ENCODE measurements at places on chromosomes 13 and 19.

- DNase-seq = no peak
Measured at GRCh38 chr13:20580257-20580656, 13.3 kb downstream of the IFT88 start.

- no peak for DNase-seq
Measured at GRCh38 chr13:41563984-41564365, 106.6 kb downstream of the RGCC start.

GRCh38 chr13:87814403-87814802 lies 143.2 kb downstream of the SLITRK5 start:
- DNase-seq = no peak

DNA sequence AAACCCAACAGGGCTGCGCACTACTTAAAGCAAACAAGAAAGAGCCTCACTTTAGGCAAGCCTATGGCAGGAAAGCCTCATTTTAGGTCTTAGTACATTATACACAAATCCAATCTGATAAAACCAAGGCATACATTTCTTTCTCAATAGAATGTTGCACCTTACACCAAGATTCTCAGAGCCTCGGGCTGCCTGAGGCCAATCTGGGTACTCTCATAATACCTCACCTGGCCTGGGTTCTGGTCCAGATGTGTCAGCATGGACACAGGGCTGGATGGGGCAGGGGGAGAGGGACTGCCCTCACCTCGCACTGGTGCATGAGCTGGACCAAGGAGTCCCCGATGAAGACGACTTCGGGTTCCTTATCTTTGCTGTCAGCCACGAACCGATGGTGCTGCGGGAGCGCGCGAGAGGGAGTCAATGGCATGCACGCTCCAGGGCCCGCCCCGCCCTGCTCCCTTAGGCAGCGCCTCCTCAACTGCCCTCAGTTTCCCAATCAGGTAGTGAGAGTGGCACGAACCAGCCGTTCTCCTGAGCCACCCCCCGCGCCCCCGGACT lies at the start of gene PRR19:
TSS of gene PRR19 (plus strand) at position 487 of the 558 bp plus-strand sequence. CDS start 7,453 bp downstream, outside the sequence.
- DNase-seq = no peak

- no peak for DNase-seq
Measured at GRCh38 chr13:113083402-113084061, 22.1 kb upstream of the F7 start.

DNA sequence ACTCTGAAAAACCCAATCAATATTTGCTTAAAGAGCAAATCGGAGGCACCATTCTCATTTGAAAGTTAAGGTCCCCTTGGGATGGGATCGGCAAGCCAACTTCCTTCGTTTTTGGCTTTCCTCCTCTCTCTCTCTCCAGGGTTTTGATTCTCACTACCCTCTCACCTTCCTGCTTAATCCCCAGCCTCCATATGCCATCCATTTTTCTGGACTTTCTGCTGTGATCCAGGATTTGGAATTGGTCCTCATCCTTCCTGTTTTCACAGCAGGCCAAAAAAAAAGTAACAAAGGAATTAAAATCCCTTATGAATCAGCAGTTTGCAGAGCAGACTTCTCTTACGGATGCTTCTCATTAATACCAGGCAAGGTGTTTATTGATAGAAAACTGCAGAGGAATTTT lies 283.1 kb upstream of the TMTC4 start:
- no peak for DNase-seq

DNA sequence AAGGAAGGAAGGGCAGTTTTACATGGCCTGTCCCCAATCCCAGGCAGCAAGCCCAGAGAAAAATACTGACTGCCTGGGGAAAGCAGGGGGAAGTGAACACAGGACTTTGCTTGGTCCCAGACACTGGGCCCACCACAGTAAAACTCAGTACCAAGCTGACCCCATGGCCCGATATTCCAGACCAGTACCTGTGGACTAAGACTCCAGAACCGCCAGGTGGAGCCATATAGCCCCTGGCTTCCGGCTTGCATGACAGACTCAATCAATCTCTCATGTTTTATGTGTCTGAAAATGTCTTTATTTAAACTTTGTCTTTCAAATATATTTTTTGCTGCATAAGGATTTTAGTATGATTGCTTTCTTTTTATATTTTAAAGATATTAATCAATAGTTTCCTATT lies 767.9 kb upstream of the SLITRK6 start:
- DNase-seq = no peak

- no peak for DNase-seq
Measured at GRCh38 chr13:110319774-110320509, 12.9 kb downstream of the COL4A2 start.

- DNase-seq = no peak
Measured at GRCh38 chr19:32165141-32165540, 180.3 kb upstream of the ZNF507 start.

DNA sequence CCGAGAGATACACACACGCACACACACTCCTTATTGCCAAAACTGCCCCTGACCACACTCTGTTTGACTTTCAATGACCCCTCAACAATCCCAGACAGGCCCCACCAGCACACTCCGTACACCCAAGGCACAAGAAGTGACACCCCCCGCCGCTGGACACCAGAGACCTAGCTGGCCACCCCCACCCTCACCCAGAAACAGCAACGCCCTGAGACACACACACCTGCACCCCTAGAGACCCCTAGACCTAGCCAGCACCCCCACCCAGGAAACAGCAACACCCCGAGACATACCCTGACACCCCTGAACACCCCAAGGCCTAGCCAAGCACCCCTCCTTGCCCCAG lies 1.1 kb upstream of the PTGER1 start:
- DNase-seq = no peak

- DNase-seq = no peak
Measured at GRCh38 chr19:2167896-2168618, 4.3 kb downstream of the DOT1L start.

DNA sequence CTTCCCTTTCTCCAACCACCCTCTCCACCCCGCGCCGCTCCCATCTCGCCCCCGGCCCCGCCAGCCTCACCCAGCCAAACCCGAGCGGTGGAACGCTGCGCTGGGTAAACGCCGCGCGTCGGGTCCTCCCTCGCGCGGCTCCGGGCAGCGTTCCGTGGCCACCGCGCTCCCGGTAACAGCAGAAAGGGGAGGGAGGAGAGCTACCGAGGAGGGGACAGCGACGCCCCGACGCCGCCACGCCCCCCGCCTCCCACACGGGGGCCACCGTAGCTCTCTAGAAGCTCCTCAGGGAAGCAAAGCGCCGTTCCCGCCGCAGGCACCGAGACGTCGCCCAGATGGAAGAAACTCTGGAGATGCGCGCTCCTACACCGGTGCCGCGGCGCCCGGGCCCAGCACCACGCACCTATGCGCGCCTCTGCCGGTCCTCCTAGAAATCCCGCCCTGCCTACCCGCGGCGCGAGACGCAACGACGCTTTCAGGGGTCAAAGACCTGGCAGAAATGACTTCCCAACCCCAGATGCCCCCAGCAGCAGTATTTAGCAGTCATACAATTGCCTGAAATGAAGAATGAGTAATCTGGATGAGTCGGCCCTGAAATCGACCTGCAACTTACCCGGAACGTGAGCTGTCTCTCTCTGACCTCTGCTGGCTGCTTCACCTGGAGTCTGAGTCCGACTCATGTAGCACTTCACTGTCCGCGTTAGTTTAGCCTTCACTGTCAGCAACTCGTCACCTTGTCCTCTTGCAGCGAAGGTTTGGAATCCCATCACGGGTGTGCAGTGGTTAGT lies at the start of gene RUBCNL:
TSS of gene RUBCNL (minus strand) at position 189 of the 788 bp plus-strand sequence. CDS start 14,777 bp downstream, outside the sequence.
- DNase-seq = no peak

DNA sequence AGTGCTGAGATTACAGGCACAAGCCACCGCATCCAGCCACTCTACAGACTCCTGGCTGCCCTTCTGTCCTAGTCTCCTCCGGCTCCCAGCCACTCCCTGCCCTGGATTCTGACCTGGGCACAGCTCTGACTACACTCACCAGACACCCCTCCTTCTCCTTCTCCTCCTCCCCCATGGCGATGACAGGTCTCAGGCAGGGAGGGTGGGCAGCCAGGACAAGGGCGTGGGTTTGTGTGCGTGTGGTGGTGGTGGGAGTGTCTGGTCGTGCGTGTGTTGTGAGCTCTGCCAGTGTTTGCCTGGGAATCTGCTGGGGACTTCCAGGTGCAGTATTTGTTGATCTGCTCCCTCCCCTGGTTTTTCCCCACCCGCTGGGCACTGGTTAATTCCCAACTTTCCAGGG lies 3.0 kb upstream of the NCCRP1 start:
- DNase-seq = no peak

GRCh38 chr19:3658004-3658869 lies 31.6 kb upstream of the CACTIN start:
- no peak for DNase-seq

- DNase-seq = no peak
Measured at GRCh38 chr13:105679838-105680237, 855.6 kb downstream of the EFNB2 start.

DNA sequence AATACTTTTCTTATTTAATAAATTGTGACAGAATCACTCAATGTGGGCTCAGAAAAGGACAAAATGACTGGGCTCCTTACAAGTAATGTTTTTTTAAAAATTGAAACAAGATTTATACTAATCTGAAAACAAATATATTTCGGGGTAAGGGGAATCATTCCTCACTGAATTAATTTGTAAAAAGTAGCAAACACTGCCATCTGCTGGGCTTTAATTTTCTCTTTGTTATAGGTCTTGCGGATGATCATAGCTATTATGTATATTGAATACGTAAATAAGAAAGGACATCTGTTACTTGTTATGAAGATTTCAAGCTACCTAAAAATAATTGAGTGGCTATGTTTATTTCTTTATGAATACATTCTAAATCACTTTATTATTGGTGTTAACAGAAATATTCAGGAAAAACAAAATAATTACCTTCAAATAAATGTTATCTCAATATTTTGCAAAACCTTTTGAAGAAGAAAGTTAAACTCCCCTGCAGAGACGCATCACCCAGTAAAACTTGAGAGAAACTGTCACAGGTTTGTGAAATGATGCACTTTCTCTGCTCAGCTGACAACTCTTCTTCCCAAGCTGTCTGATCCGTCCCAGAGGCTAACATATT lies 17.8 kb upstream of the ENOX1 start:
- DNase-seq = no peak

DNA sequence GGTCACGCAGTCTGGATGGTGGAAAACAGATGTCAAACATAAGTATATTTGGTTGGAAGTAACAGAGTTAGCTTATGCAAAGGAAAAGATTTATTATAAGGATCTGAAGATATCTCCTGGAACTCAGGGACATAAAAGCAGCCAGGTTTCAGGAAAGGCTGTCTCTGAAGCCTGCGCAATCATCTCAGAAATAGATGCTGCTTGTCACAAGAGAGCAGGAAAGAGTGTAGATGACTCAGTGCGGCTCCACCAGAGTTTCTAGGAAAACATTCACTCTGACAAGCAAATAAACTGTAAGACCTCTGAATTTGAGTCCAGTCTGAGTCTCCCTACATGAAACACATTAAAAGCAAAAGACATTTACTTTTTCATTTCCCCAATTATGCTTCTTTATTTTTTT lies 220.4 kb upstream of the HTR2A start:
- DNase-seq = no peak

- DNase-seq = peak; percentile 41
Measured at GRCh38 chr19:55341171-55341588, 1.5 kb downstream of the KMT5C start.

- no peak for DNase-seq
Measured at GRCh38 chr19:49954092-49954829, 6.7 kb downstream of the SIGLEC11 start.

Measured in T-helper 17 cell (primary cell).